ENCODE measurements at places on chromosomes 7 and 10.

DNA sequence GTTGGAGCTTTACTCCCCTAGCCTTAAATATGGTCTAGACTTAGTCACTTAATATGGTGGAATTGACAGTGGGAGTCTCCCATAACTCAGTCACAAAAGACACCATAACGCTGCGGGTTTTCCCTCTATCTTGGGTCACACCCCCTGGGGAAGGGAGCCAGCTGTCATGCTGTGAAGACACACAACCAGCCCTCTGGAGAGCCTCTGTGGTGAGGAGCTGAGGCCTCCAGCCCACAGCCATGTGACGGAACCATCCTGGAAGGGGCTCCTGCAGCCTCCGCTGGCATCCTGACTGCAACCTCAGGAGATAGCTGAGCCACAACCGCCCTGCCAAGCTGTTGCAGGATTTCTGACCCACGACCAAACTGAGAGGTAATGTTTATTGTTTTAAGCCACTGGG is 37.9 kb downstream of the PAXIP1 start:
- DNase-seq, result no peak

DNA sequence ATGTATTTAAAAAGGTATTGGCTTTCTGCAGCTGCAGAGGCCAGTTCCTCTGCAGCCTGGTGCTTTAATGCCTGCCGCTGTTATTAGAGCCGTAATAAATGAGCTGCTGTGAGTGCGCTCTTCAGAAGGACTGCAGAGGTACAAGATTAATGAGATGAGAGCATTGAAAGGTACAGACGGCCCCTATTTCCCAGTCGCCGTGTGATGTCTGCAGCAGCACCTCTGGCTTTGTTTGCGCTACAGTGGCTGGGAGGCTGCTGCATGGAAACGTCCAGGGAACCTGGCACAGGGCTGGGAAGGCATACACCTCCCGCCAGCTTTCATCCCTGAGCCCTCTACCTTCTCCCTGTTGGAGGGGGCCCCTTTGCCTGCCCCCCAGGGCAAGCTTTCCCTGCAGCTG is 383.8 kb upstream of the ZMIZ1 start:
- peak; percentile 39 for DNase-seq

- no peak for DNase-seq
These were observed 192.6 kb upstream of the CXCL12 start for GRCh38 chr10:44577533-44577932.

GRCh38 chr10:78688901-78689583 is 379.7 kb upstream of the ZMIZ1 start:
- peak; percentile 51 for DNase-seq

DNA sequence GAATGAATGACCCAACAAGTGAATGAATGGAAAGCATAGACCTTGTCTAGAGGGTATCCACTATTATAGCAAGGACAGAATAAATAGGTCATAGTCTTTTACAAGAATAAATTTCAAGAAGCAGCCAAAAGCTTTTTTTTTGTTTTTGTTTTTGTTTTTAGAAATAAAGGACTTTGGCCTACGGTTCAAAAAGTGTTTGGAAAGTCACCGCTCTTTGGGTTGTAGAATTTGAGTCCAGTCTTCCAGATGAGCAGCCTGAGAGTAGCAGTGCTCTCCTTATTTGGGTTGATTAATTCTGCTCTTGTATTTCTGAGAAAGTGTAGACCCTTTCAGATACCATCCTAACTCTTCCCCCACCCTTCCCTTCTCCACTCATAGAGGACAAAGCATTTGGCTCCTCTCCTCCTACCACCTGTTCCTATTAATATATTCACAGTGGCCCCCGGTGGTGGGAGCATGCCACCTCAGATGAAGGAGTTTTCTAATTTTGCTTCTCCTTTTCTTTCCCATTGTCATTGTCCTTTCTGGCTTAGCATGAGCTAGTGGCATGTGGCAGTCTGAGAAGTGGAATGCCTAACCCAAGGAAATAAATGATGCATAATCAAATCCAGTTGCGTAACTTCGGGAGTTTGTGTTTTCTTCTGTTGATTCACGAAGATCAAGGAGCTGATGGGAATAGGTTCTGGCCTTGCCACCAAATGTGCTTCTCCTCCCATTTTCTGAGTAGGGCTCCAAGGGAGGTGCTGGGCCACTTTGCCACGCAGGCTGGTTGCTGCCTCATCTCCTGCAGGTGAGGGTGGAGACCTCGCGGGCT is 114.7 kb downstream of the CHN2 start:
- DNase-seq, result no peak

GRCh38 chr10:2038036-2038435 is 300.7 kb upstream of the ADARB2 start:
- no peak for DNase-seq

DNA sequence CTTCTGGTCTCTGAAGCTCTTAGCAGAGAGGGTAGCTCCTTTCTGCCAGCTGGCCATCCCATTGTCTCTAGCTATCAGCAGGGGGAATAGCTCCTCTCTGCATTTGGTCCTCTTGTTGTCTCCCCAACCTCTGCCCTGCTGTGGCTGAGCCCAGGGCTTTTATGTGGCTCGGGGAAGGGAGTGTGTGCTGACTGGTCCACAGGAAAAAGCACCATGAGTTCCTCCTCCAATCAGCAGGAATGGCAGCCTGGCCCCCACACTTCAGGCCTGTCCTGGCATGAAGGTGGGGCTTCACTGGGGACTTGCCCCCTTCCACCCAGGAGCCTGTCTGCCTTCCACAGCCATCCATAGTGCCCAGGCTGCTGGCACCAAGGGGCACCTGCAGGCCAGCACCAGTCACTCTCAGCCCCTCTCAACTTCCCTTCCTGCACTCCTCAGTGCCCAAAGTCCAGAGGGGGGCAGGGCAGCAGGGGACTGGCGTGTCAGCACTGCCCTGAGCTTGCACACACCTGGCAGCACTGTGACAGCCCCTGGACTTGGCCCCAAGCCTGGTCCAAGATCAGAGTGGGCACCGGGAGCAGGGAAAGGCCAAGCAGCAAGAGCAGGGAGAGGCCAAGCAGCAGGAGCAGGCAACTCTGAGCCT is 36.2 kb downstream of the NOLC1 start:
- DNase-seq, result no peak

DNA sequence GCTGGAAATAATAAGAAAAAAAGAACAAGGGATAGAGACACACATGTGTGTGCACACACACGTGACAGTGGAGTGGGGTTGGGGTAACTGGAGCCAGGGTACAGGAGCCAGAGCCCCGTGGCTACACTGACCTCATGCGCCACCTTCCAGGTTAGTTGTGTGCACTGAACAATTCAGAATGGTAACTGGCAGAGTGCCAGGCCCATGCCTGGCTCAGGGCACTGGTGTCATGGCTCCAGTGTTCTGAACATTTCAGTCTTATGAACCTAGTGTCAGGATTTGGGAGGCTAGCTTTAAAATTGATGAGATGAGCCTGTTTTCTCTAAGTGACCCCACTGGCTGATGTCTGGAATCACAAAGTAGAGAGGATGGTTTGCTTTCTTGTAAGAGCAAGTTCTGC is 269.6 kb downstream of the SORCS3 start:
- no peak for DNase-seq

- DNase-seq, result no peak
These were observed 15.0 kb upstream of the SLC18A3 start for GRCh38 chr10:49595003-49595712.

- DNase-seq, result no peak
These were observed 2.7 kb downstream of the TTYH3 start for GRCh38 chr7:2634267-2635145.

- DNase-seq, result no peak
These were observed 558.5 kb upstream of the MGMT start for GRCh38 chr10:128908499-128908898.

DNA sequence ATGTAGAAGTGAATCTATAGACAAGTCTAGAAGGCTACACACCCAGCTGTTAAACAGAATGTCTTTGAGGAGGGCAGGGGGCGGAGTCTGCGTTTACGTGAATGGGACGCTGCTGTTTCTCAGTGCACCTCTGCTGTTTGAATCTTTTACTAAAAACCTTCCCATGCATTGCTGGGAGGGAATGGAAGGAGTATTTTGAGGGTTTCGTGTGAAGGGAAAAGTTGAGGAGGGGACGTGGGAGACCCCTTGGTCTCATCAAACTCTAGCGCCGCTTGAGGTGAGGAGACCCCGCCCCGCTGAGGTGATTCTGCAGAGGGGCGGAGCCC is 492 bp upstream of the VCL start:
- no peak for DNase-seq

- DNase-seq, result no peak
These were observed 95.0 kb downstream of the COL13A1 start for GRCh38 chr10:69896606-69897231.

- no peak for DNase-seq
These were observed at the start of gene NPC1L1 for GRCh38 chr7:44541028-44541869. Gene NPC1L1, minus strand, starts transcription at chr7:44541330. Its CDS starts 71 bp downstream, at chr7:44541259.

- DNase-seq, result no peak
These were observed at the start of gene STOX1 for GRCh38 chr10:68826764-68827591. Gene STOX1, plus strand, starts transcription at chr10:68827531. Its CDS starts 93 bp downstream, at chr10:68827624.

- DNase-seq, result no peak
These were observed 14.3 kb downstream of the SEMA3D start for GRCh38 chr7:85172530-85172941.

- DNase-seq, result no peak
These were observed 32.1 kb downstream of the KCNMA1 start for GRCh38 chr10:77605466-77605865.

GRCh38 chr7:155066417-155066950 is 3.6 kb upstream of the HTR5A start:
- no peak for DNase-seq

DNA sequence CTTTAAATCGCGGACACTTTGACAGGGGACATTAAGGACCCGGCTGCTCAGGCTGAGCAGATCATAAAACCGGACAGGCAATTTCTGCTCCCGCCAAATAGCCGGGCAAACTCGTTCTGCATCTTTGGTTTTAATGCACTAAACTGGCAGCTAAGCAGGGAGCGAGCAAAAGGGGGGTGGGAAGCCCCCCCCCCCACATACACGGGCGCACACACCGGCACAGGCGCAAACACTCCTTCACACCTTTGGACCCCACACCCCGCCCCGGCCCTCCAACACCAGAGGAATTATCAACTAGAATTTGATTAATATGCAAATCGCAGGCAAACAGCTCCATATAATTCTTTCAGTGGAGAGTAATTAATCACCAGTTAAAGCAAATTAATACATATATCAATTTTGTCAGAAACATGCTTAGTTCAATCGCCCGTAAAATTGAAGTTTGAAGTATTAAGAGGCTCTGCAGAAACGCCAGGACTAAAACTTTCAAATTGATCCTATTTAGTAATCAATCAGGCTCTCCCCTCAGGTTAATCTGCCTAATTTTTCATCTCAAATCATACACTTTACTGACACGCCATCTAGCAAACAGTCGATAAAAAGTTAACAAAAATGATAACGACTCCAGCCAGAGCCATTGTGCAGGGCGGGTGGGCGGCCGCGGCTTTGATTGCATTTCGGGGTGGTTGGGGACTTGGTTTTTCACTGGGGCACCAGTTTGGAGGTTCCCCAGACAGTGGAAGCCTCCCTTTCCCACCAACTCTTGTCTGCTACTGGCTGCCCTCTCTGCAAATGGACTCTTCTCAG is 9.9 kb downstream of the LBX1 start:
- no peak for DNase-seq

- no peak for DNase-seq
These were observed 86.7 kb downstream of the MDFIC start for GRCh38 chr7:115008465-115009114.

GRCh38 chr7:13293264-13294002 is 606.0 kb downstream of the ARL4A start:
- DNase-seq, result no peak

DNA sequence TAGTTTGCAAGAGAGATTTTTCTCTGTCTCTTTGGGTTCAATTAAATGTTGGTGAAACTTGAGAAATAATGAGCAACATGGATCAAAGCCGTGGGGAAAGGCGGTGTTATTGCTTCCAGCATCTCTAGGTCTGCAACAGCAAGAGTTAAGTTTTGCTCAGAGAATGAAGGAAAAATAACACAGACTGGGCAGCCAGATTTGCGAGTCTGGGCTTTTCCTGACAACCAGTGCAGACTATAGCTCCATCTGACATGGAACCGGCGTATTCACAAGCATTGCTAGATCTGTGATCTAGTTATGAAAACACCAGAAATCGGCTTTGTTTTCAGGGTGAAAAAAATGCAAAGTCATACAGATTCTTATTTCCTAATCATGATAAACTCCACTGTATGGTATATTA is 110.4 kb downstream of the CAMK1D start:
- no peak for DNase-seq

GRCh38 chr10:85490431-85490830 is 876.2 kb downstream of the GRID1 start:
- DNase-seq, result peak; percentile 15

- DNase-seq, result no peak
These were observed 109.2 kb downstream of the EPC1 start for GRCh38 chr10:32237644-32238345.

DNA sequence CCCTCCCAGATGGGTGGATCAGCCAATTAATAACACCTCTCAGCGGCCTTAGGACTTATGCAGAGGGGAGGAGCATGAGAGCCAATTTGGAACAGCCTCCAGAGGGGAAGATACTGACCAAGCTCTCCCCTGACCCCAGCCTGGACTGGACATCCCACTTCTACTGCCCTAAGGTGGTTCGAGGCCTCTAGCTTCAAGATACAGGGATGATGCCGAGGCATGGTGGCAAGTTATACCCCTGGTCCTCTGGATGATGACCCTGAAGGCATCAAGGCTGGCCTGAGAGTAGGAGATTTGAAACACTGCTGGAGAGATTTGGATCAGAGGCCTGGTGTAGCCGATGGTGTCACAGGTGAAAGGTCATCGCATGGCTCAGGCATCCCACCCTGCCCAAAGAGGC is 3.2 kb downstream of the CDH23 start:
- no peak for DNase-seq

- no peak for DNase-seq
These were observed 64.3 kb downstream of the HOXA1 start for GRCh38 chr7:27031289-27032172.

DNA sequence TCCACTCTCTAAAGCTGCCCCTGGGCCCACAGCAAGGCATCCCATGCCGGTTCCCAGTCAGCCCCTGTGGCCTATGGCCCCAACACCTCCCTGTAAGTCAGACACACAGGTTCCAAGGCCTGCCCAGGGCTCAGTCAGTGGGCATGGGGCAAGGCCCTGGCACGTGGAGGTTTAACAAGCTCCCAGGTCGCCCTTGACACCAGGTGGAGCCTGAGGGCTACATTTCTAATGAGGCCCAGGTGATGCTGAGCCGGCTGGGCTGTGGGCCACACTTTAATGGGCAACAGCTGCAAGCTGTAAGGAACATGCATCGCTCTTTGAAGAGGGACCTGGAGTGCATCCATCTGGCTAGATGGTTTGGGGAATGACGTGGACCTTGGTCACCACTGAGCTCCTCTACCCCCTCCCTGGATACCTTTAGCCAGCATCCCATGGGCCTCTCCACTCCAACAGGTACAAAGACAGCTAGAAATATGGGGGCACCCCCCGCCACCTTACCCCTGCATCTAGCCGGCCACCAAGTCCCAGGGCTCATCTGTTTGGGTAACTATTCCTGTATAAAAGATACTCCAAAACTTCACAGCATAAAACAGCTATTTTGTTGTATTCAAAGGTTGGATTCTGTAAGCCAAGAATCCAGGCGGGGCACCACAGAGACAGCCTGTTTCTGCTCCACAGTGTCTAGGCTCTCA is 122.5 kb downstream of the OAT start:
- DNase-seq, result no peak

Measured in NCI-H1417 treated with DMSO at 0.1 percent for 48 hours (cell line).